Thoracic aorta endothelial cell (primary cell): ENCODE measurements at places on chromosomes 7 and 10. TPM values are rescaled to one million over a fixed set of nuclear protein-coding genes. Genes with fewer than 3 reads are reported as not detected.

WASHC2A gene
- 44.7 and 51.5 TPM in 2 replicates for total RNA-seq

MPLKIP gene
- total RNA-seq, result 21.0 and 38.3 TPM in 2 replicates

SPDYE1 gene
- total RNA-seq, result 0.07 TPM in 1 of 2 replicates, not detected in the other

NEUROD6 gene
- total RNA-seq, result not detected in 2 replicates

EPDR1 gene
- total RNA-seq, result 5.5 and 5.7 TPM in 2 replicates

HOGA1 gene
- total RNA-seq, result 0.27 and 0.36 TPM in 2 replicates

GTF2IRD1 gene
- total RNA-seq, result 5.6 and 7.3 TPM in 2 replicates

DGKI gene
- total RNA-seq, result 0.29 and 0.53 TPM in 2 replicates

NUTM2E gene
- total RNA-seq, result not detected in 2 replicates

CLCN1 gene
- total RNA-seq, result not detected in 2 replicates

SKIDA1 gene
- total RNA-seq, result 0.66 and 0.72 TPM in 2 replicates

SMIM30 gene
- 49.1 and 71.7 TPM in 2 replicates for total RNA-seq

WDFY4 gene
- total RNA-seq, result 4.9 and 5.5 TPM in 2 replicates

LRIT1 gene
- total RNA-seq, result not detected in 2 replicates

CEP55 gene
- 84.8 and 124 TPM in 2 replicates for total RNA-seq

LMOD2 gene
- total RNA-seq, result not detected in 2 replicates

NPFFR1 gene
- total RNA-seq, result not detected in 2 replicates

CHCHD1 gene
- 25.3 and 25.8 TPM in 2 replicates for total RNA-seq

ASAH2 gene
- total RNA-seq, result 0.27 and 0.43 TPM in 2 replicates

NYAP1 gene
- total RNA-seq, result 2.7 and 4.1 TPM in 2 replicates

H2BK1 gene
- not detected in 2 replicates for total RNA-seq

GNAT3 gene
- not detected in 2 replicates for total RNA-seq

ACSL5 gene
- total RNA-seq, result 10.6 and 35.9 TPM in 2 replicates

CRYGN gene
- not detected in 2 replicates for total RNA-seq

SSBP1 gene
- 192 and 202 TPM in 2 replicates for total RNA-seq

DKK1 gene
- 196 and 220 TPM in 2 replicates for total RNA-seq

LRWD1 gene
- 23.8 and 32.3 TPM in 2 replicates for total RNA-seq

SPDYE6 gene
- total RNA-seq, result not detected in 2 replicates

TNPO3 gene
- total RNA-seq, result 80.3 and 84.3 TPM in 2 replicates

SCIN gene
- 0.13 and 0.14 TPM in 2 replicates for total RNA-seq

TMEM213 gene
- total RNA-seq, result not detected in 2 replicates

CACNA2D1 gene
- total RNA-seq, result 102 and 120 TPM in 2 replicates

UBTD1 gene
- total RNA-seq, result 38.1 and 42.4 TPM in 2 replicates

GIMAP2 gene
- total RNA-seq, result 39.8 and 44.8 TPM in 2 replicates
